Activated CD8-positive, alpha-beta T cell treated with anti-CD3 and anti-CD28 coated beads, Interleukin-2, amount 10 ng/mL, durations not matched to agents 7 days and 5 days (primary cell): ENCODE measurements at places on chromosomes 11 and 22.

DNA sequence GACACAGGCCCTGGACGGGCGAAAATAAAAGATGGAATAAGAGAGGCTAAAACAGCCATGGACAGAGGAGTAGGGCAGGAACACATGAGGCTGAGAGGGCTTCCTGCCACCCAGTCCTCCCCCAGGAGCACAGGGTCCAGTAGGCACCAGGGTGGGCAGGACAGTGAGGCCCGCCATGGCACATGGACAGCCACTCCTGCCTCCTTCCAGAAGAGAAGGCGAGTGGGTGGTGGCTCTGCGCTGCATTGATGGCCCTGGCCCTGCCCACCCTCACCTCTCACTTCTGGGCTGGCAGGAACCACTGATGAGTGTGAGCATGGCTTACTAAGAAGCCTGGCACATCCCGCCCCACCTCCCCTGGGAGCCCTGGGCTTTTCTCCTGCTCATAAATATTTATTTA lies 51.2 kb downstream of the TPBGL start:
- no peaks in the 10 kb centered on the region for H3K27me3 ChIP-seq
- no peak for DNase-seq
- H3K27ac ChIP-seq = no peak overlapping the region
- H3K4me3 ChIP-seq = no peak overlapping the region

GRCh38 chr11:134287561-134287960 lies 11.4 kb downstream of the GLB1L3 start:
- H3K27me3 ChIP-seq = no peaks in the 10 kb centered on the region
- H3K4me3 ChIP-seq = no peak overlapping the region
- H3K36me3 ChIP-seq = no peaks in the 10 kb centered on the region
- no peaks in the 10 kb centered on the region for H3K4me1 ChIP-seq
- no peak for DNase-seq

DNA sequence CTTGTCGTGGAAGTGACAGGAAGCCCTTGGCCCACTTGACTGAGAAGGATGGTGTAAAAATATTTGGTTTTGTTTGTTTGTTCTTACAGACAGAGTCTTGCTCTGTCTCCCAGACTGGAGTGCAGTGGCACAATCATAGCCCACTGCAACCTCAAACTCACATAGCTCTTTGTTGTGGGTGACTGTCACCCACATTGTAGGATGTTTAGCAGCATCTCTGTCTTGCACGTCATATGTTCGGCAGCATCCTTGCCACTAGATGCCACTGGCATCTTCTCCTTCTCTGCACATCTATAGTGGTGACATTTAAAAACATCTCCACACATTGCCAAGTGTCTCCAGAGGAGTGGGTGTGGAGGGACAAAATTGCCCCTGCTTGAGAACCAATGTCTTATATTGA lies 56.8 kb downstream of the PRR5L start:
- peak; percentile 83 for DNase-seq
- H3K36me3 ChIP-seq = no peaks in the 10 kb centered on the region
- H3K27ac ChIP-seq = peak overlapping the region; percentile 43
- H3K4me1 ChIP-seq = peaks cover 42% of the 10 kb centered on the region

DNA sequence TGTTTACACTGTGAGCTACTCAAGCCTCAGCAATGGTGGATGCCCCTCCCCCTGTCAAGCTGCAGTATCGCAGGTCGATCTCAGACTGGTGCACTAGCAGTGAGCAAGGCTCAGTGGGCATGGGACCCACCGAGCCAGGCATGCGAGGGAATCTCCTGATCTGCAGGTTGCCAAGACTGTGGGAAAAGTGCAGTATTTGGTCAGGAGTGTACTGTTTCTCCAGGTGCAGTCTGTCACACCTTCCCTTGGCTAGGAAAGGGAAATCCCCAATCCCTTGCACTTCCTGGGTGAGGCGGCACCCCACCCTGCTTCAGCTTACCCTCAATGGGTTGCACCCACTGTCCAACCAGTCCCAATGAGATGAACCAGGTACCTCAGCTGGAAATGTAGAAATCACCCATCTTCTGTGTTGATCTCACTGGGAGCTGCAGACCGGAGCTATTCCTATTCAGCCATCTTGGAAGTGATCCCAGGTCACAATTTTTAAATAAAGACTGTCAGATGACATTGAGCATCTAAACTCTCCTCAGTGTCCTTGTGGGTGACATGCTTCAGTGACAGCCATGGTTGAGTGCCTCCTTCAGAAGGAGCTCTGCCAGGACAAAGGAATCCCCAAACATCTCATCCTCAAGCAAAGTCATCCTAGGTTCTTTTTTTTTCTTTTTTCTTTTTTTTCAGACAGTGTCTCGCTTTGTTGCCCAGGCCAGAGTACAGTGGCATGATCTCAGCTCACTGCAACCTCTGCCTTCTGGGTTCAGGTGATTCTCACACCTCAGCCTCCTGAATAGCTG lies 10.8 kb downstream of the SLC22A24 start:
- no peaks in the 10 kb centered on the region for H3K4me1 ChIP-seq
- H3K27ac ChIP-seq = no peak overlapping the region
- no peaks in the 10 kb centered on the region for H3K36me3 ChIP-seq
- no peak for DNase-seq
- no peak overlapping the region for H3K4me3 ChIP-seq
- peaks cover 22% of the 10 kb centered on the region for H3K27me3 ChIP-seq

DNA sequence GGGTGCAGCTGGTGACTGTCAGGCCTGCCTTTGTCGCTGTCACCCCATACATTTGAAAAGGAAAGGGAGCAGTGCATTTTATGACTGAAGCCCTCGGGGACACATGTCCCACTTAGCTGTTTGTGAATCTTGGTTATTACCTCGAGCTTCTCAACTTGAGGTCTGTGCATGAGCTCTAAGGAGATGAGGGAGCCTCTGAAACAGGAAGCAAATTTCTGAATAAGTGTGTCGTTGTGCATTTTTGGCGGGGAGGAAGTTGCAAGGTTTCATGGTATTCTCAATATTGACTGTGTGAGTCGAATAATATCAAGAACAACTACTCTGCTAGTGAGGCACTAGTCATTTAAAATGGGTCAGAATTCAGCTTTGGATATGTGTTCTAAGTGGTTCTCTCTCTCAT lies 149.7 kb upstream of the PLET1 start:
- no peak overlapping the region for H3K4me3 ChIP-seq
- no peaks in the 10 kb centered on the region for H3K36me3 ChIP-seq
- peaks cover 4% of the 10 kb centered on the region for H3K4me1 ChIP-seq
- no peak overlapping the region for H3K27ac ChIP-seq
- DNase-seq = no peak
- H3K27me3 ChIP-seq = peaks cover 5% of the 10 kb centered on the region

GRCh38 chr11:124454552-124454951 lies 9.1 kb upstream of the OR8B8 start:
- no peaks in the 10 kb centered on the region for H3K4me1 ChIP-seq
- no peak for DNase-seq
- no peak overlapping the region for H3K27ac ChIP-seq
- H3K4me3 ChIP-seq = no peak overlapping the region

GRCh38 chr11:46360878-46361277 lies 13.6 kb downstream of the DGKZ start:
- H3K27me3 ChIP-seq = no peaks in the 10 kb centered on the region
- H3K27ac ChIP-seq = peak overlapping the region; percentile 83
- peaks cover 16% of the 10 kb centered on the region for H3K36me3 ChIP-seq
- H3K4me1 ChIP-seq = peaks cover 61% of the 10 kb centered on the region
- no peak for DNase-seq
- peak overlapping the region; percentile 72 for H3K4me3 ChIP-seq

DNA sequence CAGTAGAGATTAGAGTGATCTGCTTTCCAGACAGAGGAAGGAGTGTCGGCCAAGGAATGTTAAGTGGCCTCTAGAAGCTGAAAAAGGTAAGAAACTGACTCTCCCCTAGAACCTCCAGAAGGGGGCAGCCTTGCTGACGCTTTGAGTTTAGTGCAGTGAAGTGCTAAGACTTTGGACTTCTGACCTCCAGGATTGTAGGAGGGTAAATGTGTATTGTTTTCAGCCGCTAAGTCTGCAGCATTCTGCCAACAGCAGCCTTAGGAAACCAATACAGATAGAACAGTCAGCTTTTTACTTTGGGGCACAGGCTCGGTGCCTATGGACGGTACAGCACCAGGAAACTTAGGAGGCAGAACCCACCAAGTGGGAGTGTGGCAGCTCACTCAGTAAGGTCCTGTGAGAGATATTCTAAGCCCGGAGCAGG lies 3.6 kb upstream of the TBC1D22A start:
- no peaks in the 10 kb centered on the region for H3K27me3 ChIP-seq
- peaks cover 35% of the 10 kb centered on the region for H3K4me1 ChIP-seq
- H3K27ac ChIP-seq = no peak overlapping the region
- peak; percentile 71 for DNase-seq

- no peak for DNase-seq
- H3K27ac ChIP-seq = no peak overlapping the region
- H3K4me1 ChIP-seq = peaks cover 10% of the 10 kb centered on the region
- no peaks in the 10 kb centered on the region for H3K36me3 ChIP-seq
- H3K27me3 ChIP-seq = no peaks in the 10 kb centered on the region
- H3K4me3 ChIP-seq = no peak overlapping the region
Measured at GRCh38 chr11:108863528-108863927, 198.7 kb downstream of the DDX10 start.

DNA sequence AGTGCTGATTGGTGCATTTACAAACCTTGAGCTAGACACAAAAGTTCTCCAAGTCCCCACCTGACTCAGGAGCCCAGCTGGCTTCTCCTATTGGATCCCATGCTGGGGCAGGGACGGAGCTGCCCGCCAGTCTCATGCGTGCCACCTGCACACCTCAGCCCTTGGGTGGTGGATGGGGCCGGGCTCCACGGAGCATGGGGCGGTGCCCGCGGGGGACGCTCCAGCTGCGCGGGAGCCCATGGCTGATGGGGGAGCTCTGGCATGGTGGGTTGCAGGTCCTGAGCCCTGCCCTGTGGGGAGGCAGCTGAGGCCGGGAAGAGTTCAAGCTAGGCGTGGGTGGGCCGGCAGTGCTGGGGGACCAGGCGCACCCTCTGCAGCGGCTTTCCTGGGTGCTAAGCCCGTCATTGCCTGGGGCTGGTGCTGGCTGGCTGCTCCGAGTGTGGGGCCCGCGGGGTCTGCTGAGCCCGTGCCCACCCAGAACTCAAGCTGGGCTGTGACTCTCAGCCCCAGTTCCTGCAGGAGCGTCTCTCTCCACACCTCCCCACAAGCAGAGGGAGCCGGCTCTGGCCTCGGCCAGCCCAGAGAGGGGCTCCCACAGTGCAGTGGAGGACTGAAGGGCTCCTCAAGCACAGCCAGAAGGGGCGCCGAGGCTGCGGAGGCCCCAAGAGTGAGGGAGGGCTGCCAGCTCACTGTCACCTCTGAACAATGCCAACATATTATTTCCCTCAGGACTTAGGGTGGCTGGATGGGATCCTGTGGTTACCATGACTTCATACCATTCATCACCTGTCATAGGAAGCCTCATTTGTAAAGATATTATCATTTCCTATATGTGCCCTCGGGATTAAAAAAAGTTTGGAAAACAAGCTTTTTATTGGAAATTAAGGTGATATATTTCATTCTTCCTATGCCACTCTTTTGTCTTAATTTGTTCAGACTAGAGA lies 688.7 kb downstream of the ETS1 start:
- H3K27me3 ChIP-seq = no peaks in the 10 kb centered on the region
- H3K36me3 ChIP-seq = no peaks in the 10 kb centered on the region
- H3K27ac ChIP-seq = no peak overlapping the region
- DNase-seq = no peak
- H3K4me3 ChIP-seq = no peak overlapping the region

DNA sequence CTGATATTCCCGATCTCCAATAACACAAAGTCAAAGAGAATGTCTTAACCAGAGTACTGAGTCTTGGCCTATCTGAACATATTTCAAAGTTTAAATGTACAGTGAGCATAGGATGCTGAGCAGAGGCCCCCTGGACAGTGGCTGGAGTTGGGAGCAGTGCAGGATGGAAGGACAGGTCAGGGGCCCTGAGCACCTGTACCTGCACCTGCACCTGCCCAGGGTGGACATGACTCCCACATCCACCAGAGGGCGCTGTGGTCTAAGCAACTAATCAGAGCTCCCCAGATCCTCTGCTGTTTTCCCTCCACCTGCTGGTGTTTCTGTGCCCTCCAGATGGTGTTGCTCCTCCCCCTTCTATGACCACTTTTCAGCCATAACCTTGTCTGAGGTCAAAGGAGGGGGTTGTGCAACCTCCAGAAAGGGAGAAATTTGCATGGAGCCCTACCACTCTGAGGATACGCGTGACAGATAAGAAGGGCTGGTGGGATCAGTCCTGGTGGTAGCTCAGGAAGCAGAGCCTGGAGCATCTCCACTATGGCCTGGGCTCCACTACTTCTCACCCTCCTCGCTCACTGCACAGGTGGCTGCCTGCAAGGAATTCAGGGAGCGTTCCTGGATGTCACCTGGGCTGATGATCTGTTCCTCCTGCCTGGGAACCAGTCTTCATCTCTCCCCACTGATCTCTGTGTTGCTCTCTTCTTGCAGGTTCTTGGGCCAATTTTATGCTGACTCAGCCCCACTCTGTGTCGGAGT lies 49.1 kb upstream of the VPREB1 start:
- no peak overlapping the region for H3K4me3 ChIP-seq
- peaks cover 28% of the 10 kb centered on the region for H3K27me3 ChIP-seq
- H3K36me3 ChIP-seq = no peaks in the 10 kb centered on the region
- no peak overlapping the region for H3K27ac ChIP-seq

- DNase-seq = no peak
- H3K36me3 ChIP-seq = no peaks in the 10 kb centered on the region
- H3K4me1 ChIP-seq = no peaks in the 10 kb centered on the region
- H3K27ac ChIP-seq = no peak overlapping the region
- H3K4me3 ChIP-seq = no peak overlapping the region
Measured at GRCh38 chr22:49015993-49016908, 811.4 kb downstream of the BRD1 start.

DNA sequence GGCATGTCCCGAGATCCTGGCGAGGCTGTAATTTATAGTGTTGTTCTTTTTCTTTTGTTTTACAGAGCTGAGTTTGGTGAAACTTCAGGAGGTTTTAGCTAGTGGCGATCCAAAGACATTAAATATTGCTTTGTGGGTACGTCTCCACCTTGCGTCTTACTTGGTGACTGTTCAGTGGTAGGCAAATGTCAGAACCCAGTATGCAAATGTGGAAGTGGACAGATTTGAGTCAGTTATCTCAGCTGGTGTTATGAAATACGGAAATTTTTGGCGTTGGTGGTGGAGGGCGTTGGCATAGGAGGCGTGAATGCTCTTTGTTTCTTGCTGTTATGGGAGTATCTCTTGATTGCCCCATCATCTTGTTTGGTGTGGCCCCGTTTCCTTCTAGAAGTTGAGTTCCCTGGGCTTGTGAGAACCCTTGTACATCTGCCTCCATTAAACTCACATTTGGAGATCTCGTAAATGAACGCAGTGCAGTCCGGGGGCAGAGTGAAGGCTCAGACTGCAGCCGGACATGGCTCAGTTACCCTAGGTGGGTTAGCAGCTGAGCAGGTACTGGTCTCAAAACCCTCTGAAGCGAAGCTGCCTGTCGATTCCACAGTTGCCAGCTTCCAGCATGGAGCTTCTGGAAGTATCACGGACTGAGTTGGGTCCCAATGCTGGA lies 39.9 kb downstream of the PTPRJ start:
- H3K4me3 ChIP-seq = no peak overlapping the region
